Omental fat pad (tissue), 4 donors: ENCODE measurements at places on chromosomes 6 and 20. TPM values are rescaled to one million over a fixed set of nuclear protein-coding genes. Genes with fewer than 3 reads are reported as not detected.

Gene SYNGAP1
- total RNA-seq, result 8.8 TPM

Gene PAQR8
- 1.5 TPM for total RNA-seq

Gene PMEPA1
- 10.4 TPM for total RNA-seq

Gene CABLES2
- total RNA-seq, result 1.5 TPM

Gene FKBP1C
- total RNA-seq, result not detected

Gene PHF20
- 53.5 TPM for total RNA-seq

Gene SLC13A3
- total RNA-seq, result 3.5 TPM

Gene GPR6
- total RNA-seq, result not detected

Gene RHAG
- not detected for total RNA-seq

Gene DUSP22
- total RNA-seq, result 81.2 TPM

Gene ZBTB46
- 22.3 TPM for total RNA-seq
